CD4-positive, alpha-beta memory T cell (primary cell): ENCODE measurements at places on chromosomes 3 and 15.

- DNase-seq: no peak
Observed at GRCh38 chr3:128307029-128307633, 153.8 kb downstream of the EEFSEC start.

DNA sequence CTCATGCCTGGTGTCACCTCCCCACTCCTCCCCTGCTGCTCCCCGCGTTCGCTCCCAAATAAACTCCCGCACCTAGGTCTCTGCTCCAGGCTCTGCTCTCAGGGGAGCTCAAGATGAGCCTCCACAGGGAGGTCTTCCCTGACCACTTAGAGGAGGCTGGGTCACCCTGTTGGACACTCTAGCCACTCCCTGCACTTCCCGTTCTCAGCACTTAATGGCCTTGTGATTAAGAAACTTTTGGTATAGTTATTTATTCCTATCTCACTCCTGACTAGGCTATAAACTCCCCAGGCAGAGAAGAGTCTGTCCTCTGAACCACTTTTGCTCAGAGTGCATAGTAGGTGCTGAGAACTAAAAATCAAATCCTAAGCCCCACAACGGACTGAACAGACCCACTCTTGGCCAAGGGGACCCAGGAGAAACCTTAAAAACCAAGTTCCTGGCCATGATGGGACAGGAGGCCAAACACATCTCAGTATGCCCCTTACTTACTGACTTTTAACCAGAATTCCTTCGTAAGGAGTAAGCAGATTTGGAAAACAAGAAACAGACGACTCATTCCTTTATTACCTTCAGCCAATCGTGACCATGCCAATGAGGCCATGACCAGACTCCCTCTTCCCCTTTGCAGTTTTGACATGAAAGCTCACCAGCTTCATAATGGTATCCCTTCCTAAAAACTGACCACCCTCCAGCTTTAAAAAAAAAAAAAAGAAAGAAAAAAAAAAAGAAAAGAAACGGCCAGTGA, 69.0 kb upstream of the HRH1 start:
- DNase-seq: no peak

DNA sequence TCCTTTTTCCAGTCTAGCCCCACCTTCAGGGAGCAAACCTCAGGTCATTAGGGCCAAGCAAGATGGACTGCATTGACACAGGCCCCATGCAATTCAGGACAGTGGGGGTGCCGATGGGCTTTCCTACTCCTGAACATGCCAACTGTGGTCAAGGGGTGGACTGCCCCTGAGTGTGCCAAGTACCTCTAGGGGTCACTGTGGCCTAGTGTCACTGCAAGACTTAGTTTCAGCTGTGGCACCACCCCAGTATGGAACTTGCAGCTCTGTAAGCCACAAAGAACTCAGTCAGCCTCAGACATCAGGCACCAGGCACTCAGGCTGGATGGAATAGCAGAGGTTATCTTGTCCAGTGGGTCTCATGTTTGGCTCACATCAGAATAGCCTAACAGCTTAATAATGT, 32.3 kb downstream of the EXOG start:
- DNase-seq: no peak

DNA sequence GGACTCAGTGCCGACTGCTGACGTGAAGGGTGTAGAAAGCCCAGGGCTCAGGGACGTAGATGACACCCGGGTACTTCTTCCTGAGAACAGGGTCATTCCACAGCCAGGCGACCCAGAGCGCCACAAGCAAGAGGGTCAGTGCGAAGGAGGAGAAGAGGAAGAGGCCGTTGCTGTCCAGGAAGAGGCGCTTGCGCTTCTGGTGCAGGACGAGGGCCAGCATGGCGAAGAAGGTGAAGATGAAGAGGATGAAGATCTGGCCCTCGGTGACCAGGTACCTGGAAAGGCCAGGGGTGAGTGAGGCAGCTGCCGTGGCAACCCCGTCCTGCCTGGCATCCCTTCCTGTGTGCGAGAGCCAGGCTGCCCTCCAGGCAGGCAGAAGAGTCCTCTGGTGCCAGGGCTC, 3.0 kb upstream of the CALML4 start:
- no peak for DNase-seq

GRCh38 chr3:25461946-25462345, 33.9 kb downstream of the RARB start:
- no peak for DNase-seq

- no peak for DNase-seq
Observed at GRCh38 chr3:161644891-161645635, 148.5 kb downstream of the OTOL1 start.

DNA sequence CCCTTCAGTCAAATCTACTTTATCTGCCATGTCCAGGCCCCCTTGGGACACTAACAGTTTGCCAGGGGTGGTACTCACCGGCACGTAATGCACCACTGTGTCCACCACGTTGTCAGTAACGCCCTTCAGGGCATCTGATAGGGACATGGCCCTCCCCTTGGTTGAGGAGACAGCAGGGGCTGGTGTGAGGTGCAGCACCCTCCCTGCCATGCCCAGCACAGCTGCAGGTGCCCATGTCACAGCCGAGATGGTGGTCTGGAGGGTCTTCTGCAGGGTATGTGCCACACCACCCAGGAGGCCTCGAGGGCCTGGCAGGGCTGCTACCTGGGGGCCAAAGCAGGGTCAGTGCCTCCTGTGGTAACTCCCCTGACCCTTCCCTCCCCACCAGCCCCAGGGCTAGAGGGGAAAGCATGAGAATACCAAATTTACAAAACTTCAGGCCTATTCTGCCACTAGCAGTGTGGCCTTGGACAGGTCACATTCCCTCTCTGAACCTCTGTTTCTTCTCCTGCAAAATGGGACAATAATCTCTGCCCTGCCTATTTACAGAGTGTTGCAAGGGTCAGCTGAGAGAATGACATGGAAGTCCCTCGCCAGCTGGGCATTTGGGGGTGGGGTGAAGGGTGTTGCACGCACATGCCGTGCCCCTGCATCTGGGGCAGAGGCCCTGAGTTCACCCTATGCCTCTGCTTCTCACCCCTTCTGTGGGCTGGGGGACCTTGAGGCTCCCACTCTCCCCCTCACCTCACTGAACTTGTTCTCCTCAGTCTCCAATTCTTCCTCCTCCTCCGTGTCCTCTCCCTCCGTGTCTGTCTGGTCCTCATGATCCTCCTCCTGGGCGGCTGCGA, 11.8 kb upstream of the KIF7 start:
- DNase-seq: no peak
